ENCODE measurements at places on chromosomes 5 and 9.

- DNase-seq = no peak
These were observed 121.5 kb upstream of the SPRY4 start for GRCh38 chr5:142446131-142446959.

DNA sequence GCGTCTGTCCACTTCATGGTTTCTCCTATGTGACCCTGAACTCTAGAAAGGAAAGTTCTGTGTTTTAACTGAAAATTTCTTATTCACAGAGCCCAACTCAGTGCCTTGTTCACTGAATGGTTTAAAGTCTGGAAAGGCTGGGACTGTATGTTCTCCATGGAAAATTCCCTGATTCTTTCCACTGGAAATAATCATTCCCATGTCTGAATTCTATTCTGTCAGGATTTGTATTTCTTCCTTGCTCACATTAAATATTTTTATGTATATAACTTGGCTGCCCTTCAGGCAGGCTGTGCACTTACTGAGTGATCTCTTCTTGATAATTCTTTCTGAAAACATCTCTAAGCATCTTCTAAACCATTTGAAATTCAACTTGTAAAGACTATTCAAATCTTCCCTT, 1126.9 kb upstream of the DMAC1 start:
- DNase-seq = no peak

DNA sequence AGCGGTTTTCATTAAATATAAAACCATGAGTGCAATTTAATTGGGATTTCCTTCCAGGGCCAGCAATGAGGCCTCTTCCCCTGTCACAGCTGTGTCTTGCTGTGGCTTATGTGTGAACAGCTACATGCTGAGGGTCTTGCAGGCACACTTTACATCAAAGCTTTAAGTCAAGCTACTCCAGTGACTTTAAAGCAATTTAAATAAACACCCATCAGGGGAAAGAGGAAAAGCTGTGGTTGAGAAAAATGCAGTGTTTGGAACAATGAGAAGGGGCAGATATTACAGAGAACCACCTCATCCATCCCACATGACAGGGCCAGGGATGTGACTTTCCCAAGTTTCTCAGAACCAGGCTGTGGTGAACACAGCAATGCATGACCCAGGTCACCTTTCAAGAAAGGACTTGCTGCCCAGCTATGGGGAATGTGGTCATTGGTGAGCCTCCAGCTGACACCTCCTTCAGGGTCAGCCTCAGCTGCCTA, 115.9 kb upstream of the LPAR1 start:
- no peak for DNase-seq

DNA sequence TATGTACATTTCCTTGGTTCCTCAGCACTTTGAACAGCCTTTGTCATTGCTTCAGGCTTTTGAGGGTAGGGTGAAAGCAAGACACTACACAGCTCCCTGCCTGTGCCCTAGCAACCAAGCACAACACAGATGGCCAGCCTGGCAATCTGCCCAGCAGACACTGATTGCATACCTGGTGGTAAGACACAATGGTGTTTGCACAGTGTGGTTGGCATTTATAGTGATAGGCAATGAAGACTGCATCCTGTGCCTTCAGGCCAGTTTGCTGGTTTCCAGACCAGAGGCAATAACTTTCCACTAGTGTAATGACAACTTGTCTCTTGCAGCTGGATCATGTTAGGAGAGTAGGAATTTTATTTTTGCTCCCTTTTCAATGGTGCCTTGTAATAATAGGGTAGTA, 144.5 kb upstream of the TNC start:
- DNase-seq = no peak

DNA sequence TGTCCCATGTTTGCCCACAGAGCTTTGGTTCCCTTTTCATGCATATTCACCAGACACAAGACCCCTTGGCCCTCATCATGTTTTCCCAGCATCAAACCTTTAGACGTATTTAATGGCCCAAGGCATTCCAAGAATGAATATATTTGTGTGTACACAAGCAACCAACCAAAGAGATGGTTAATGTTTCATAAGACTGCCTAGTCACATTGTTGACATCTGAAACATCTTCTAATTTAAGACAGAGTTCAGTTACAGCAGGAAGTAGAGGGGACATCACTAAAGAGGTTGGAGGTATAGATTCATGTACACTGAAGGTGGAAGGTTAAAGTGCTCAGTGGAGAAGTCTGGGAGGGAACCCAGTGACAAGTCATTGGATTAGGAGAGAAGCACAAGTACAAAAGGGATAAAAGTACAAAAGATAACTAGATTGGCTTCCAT, 49.1 kb downstream of the SUSD1 start:
- DNase-seq = no peak

- no peak for DNase-seq
These were observed 150.8 kb downstream of the DOCK8 start for GRCh38 chr9:365436-365835.

DNA sequence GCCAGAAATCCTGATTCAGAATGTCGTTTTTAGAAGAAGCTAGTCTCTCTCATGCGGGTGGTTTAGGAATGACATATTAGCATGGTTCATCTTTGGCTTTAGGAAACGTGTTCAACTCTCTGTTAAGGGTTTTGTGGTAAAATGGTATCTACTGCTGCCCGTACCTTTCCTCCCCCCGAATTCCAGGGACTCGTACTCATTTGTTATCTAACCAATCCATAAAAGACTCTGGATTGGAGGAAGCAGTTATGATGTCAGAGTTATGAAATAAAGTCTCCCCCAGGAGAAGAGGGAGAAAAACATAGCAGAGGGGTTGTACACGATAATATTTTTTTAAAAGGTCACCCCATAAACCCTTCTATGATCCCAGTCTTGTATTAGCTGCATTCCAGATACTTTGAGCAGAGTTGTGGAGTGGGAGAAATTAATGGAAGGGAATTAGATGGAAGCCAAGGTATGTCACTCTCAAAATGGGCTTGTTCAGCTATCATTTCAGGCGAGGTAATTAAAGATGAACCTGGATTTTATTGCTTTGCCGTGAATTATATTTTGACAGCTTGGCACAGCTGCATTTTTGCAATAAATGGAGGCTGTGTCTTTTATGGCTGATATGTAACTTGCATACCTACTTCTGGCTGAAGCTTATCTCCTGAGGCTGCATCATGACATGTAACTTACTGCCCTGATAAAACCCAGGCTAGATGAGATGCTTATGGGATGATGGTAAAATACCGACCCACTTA, 31.3 kb downstream of the RAI14 start:
- DNase-seq = no peak

GRCh38 chr9:131578731-131579504, 33.6 kb downstream of the PRRT1B start:
- no peak for DNase-seq

DNA sequence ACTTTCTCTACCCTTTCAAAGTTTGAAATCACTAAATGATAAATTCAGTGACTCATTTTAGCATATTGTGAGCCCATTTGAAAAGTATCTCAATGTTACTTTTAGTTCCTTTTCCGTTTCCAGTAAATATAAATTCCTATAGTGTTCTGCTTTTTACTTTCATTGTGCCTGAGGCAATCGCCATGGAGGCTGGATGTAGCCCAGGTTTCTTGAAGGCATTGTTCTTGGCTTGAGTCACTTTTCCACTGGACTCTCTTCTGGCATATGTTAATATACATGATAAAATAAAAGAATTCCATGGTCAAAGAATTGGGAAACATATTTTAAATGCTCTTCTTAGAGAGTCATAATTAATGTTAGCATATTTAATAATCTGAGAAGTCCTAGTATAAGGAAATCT, 327.0 kb downstream of the IZUMO3 start:
- DNase-seq = no peak

GRCh38 chr9:93096131-93096802, at the start of gene CARD19:
TSS of gene CARD19 (plus strand) at chr9:93096217. CDS start at chr9:93096346, 129 bp downstream.
- peak; percentile 62 for DNase-seq

GRCh38 chr9:136495238-136495800, 12.5 kb upstream of the SEC16A start:
- no peak for DNase-seq

DNA sequence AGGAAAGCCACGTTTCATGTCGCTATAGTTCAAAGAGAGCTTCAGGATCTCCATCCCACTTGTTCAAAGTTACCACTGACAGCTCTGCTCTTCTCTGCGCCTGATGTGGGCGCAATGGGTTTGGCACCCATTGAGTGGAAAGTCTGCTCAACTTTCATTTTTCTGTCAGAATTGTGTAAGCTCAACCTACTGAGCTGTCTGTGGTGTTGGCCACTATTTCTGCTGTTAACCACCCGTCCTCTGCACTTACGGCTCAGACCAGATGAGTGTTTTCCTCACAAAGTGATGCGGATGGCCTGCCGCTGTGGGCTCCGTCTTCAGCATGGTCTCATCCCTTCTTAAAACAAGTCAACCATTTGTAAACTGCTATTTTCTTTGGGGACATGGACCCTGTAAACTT, 131.2 kb downstream of the WNK2 start:
- DNase-seq = no peak

GRCh38 chr5:170484459-170484831, 19.4 kb upstream of the KCNIP1 start:
- DNase-seq = no peak

DNA sequence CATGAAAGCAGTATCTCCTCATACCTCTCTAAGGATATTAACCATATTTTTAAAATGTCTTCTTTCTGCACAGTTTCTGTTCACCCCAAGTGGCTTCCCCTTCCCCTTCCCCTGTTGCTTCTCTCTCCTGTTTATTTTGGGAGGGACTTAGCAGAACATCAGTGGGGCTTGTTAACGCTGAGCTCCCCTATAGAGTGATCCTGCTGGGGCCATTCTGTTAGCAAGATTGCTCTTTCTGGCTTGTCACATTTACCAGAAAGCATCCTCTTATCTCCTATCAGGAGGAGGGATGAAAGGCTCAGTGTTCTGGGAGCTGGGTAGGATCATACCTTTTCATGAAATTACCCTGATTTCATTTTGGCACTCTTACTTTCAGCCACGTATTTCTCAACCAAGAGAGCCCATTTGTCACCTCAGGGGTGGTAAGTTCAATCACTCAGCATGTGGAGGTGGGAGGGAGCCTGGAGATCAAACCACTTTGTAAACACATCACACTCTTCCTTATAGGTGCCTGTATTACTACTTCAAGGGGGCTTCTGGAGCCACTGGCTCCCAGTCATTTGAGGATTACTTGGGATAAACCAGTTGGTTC, 16.7 kb downstream of the NXNL2 start:
- no peak for DNase-seq

GRCh38 chr9:77015327-77016048, 4.0 kb upstream of the FOXB2 start:
- no peak for DNase-seq

- DNase-seq = no peak
These were observed 43.9 kb downstream of the OSTF1 start for GRCh38 chr9:75132244-75132643.

DNA sequence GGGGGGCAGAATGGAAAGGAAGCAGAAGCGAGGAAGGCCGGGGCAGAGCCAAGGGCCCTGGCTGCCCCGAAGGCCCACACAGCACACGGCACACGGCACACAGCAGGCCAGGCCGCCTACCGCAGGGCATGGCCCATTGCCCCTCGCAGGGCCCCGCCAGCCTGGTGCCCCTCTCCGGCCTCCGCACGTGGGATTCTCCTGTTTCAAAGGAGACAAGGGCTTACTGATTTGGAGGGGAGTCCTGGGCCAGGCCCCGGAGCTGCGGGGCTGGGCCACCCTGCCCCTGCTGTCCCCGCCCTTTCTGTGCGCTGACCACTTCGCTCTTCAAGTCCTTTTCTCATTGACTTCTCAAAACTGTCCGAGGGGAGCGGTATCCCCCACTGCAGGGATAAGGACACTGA, 7.7 kb upstream of the PHYKPL start:
- no peak for DNase-seq

- no peak for DNase-seq
These were observed 217.6 kb downstream of the NDUFS4 start for GRCh38 chr5:53777864-53778618.

DNA sequence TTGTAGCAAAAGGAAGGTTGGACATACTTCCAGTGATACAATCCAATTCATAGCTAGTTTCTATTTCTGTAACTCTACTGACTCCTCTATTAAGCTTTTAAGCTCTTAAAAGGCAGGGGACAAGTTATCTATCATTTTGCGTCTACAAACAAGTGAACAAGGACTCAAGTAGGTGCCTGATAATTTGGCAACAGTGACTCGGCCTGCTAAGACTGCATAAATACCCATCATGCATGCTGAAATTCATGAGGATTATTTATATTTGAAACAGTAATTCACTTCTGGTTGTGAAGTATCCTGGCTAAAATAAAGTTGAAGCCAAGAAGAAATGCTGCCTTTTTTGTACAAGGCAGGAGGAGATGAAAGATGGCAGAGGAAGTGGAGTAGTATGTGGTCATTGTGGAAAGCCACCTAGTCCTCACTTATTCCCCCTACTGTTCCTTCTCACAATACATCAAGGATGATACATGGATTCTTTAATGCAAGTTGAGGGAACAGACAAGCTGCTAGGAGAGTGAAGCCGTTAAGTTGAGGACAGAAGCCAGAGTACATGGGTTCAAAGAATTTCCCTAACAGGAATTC, 74.0 kb downstream of the MRPS27 start:
- no peak for DNase-seq

DNA sequence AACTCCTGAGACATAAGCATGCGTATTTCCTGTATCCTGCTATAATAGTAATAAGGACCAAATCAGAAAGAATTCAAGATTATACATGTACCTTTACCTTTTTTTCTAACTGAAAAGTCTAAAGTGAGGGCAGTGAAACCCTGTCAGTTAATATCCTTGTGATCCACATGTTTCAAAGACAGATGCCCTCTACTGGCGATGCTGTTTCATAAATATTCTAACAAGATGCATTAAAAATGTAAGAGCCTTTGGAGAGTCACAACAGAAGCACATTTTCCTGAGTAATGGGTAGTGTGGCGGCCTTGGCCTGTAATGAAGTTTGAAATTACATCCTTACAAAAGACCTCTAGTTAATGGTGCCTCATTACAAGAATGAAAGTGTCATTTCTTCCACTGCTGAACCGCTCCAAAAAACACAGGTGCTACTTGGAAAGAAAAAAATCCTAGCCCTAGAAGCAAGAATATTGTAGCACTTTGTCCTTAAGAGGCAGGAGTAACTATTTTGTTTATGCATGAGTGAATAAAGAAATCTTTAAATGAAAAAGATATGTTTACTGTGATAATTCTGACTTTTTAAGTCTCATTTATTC, 232.6 kb downstream of the EPB41L4A start:
- peak; percentile 74 for DNase-seq

DNA sequence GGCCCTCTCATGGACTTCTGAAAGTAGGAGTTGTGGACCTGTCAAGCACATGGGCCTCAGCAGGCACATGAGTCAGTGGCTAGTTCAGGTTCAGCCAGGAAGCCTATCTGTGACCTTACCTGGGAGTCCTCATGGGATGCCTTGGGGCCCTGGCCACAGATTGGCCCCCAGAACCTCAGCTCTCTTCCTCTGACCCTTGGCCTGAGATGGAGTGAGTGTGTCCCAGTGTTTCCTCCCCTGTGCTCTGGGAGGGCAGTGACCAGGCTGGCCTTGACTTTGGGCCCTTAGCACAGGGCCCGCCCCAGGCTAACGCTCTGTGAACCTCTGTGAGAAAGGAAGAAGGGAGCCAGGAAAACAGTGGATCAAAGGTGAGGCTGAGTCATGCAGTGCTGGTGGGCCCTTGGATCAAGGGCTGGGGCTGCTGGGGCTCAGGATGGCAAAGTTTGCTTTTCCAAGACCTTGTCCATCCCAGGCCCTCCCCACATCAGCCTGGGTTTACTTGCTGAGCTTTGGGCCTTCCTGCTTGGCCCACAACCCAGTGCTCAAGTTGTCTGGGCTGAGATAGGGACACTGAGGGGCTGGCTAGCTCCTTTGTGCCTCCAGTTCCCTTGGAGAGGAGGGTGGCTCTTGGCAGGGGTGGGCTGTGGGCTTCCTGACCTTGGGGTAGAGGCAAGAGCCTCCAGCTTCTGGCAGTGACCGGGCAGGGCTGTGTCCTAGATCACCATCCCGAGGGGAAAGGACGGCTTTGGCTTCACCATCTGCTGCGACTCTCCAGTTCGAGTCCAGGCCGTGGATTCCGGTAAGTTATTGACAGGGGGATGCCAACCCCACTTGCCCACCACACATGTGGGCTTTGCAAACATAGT, 41.4 kb downstream of the RGS3 start:
- no peak for DNase-seq

All from Karpas-422 (cell line).